NB4 (cell line): ENCODE measurements at places on chromosomes 3 and 15.

- peak; percentile 56 for DNase-seq
These were observed 12.0 kb upstream of the ACAD9 start for GRCh38 chr3:128867200-128868125.

DNA sequence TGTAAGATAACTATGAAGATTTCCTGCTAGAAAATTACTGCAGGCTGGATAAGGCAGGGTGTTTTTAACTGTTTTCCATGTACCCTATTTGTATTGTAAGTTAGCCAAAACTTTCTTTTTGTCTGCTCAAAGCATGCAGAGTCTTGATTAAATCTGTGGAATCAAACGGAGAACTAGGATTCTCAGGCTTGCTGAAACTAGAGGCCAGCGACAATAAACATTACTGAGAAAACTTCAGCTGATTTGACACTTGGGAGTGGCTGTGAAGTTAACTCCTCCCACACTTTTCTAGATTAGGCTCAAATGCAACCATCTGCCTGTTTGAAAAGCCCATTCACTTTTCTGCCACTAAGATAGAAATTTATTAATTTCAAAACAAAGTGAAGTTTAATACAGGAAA lies 153.2 kb upstream of the FRMD4B start:
- no peak for DNase-seq

DNA sequence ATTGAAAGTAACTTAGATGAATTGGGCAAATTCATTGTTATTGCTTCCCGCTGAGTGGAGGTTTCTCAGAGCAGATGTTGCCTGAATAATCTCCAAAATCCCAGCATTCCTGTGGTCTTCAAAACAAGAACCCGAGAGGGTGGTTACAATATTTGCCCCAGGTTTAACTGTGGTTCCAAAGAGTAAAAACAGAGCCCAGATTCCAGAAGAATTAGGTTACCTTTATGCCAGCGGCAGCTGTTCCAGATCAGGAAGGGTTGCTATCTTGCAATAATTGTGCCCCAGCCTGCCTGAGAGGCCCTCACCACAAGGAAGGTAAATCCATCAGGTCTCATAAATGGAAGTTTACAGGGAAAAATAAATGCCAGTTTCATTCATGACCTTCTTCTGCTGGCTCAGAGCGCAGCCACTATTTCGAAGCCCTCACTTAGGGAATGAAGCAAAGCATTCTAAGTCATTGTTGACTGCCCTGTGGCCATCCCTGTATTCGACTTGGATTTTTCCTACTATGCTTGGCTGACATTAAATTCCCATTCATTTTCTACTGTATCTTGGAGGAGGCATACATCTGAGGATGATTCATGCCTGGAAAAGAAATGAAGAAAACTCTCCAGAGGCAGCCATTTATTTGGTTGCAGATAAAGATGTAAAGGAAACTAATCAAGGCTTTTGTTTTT lies 54.6 kb downstream of the SSUH2 start:
- no peak for DNase-seq

GRCh38 chr15:49688135-49688790 lies 67.4 kb downstream of the DTWD1 start:
- DNase-seq = no peak

GRCh38 chr15:86854176-86854575 lies 774.5 kb downstream of the AGBL1 start:
- DNase-seq = no peak

GRCh38 chr3:80688814-80689213 lies 921.0 kb upstream of the ROBO1 start:
- DNase-seq = peak; percentile 11

GRCh38 chr3:100526613-100527346 lies 34.4 kb downstream of the TMEM45A start:
- DNase-seq = no peak

DNA sequence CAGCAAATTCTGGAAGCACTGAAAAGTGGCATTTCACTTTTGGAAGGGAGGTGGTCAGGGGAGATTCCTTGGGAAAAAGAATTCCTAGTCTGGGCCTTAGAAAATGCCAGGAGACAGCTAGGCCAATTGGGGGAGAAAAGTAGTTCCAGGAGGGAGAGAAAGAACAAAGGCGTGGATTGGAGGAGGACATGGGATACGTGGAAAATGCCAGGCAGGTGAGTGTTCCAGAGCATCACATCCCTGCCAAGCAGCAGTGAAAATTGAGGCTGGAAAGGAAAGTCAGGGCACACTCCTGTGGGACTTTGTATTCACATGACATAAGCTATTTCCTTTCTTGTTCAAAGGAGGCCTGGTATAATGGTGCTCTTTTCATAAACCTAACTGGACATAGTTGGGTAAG lies 134.5 kb upstream of the WNT5A start:
- DNase-seq = no peak

GRCh38 chr15:59703979-59704796 lies 15.1 kb upstream of the BNIP2 start:
- DNase-seq = no peak

- DNase-seq = no peak
These were observed 3.0 kb upstream of the XRN1 start for GRCh38 chr3:142450881-142451280.

DNA sequence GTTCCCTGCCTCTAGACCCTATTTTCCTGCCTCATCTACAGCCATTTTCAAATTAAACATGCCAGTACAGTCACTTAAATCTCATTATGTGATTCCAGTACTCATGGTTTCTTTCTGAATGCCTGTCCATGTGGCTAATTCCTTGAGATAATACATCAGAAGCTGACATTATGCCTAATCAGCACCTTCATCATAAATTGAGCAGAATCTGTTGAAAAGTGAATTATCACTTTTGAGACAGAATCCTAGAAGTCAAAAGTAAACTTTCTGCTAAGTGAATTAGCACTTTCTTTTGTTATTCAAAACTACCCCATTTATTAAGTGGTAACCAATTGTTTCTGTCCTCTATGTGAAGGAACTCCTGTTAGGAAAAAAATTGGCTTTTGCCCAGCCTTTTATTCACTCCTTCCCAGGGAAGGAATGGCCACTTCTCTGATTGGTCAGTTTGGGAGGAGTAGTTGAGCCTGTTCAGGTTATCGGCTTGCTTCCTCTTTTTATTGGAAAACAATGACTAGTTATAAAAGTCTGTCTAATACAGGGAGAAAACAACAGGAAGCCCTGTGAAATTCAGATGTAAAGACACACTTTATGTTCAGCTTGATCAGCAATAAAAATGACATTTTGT lies 40.5 kb downstream of the OSTN start:
- no peak for DNase-seq

DNA sequence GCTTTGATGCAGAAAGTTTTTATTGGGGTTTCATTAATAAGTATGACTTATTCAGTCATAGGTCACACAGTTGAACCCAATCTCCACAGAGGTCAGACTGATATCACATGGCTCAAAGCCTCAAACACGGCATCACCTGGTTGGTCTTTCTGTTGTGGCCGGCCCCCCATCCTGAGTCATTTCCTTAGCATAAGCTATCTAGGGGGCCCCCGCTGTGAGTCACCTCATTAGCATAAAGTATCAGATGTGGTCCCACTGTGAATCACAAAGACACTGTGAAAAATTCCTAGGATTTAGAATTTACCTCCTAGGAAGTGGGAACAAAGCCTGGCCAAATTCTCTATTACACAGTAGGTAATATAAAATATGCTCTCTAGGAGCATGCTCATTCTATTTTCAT lies 502.2 kb downstream of the PYDC2 start:
- DNase-seq = no peak

DNA sequence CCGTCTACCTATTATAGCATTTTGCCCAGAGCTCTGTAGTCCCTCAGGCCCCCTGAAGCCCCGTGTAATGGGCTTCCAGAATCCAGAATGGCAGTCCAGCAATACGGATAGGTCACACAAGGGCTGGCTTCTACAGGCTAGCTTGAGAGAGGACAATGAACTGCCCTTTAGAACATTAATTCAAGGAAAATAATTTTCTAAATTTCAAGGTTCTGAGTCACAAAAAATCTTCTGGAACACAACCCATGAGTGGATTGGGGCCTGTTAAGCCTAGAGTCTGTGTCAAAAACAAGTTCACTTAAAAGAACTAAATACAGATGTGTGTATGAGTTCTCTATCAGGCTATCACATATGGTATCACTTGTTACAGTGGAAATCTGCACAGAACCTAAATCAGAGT lies 28.8 kb downstream of the DCP1A start:
- DNase-seq = no peak

DNA sequence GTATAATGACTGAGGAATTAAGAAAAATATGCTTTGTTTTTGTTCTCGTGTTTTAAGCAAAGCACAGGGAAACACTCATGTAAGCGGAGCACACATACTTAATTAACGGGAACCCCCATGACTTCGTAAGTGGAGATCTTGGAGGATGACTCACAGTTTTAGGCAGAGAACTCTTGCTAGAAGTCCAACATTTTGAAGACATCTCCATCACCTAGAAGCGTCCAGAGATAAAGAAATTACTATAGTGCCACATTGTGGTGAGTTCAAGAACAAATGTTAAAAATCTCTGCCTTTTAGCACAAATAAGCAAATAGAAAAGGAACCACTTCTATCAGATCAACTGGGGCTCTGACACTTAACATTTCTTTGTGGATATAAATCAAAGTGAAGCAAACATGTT lies 194.1 kb upstream of the ARHGEF26 start:
- peak; percentile 15 for DNase-seq

- no peak for DNase-seq
These were observed 71.9 kb downstream of the PGPEP1L start for GRCh38 chr15:98935736-98936135.

DNA sequence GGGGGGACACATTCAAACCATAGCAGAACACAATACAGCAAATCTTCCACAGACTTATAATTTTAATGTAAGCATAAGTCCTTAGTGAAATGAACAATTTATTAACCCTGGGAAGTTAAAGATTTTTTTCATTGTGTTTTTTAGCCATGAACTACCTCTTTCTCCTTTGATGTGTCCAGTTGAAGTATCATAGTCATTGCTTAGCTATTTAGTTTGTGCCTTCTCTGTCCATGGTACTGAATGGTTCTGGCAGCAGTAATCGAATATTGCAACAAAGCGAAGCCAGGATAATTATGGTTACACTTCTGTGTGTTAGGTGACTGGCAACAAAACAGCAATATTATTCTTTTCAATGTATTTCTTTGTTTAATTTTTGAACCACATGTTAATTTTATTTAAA lies 403.0 kb upstream of the ONECUT1 start:
- DNase-seq = peak; percentile 34
